ENCODE measurements at places on chromosomes 1 and 21.
A peak's percentile ranks its signal among the peaks of the same experiment; 100 is the strongest.

DNA sequence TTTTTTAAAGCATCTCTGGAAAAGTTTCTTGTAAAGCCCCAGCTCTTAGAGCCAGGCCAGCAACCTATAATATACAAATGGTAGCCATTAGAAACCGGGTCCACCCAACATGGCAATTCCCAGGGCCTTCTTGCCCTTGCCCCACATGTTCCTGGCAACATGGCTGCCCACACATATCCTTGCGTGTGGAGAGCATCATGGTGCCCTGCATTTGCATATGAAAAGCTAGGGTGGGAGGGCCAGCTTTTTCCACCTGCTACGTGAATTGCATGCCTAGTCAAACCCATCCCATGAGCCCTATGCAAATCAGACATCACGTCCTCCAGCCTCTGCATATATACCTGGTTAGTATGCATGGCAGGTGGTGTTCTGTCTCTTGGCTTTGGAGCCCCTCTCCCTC, 88.2 kb downstream of the RABGAP1L start:
- no peak for DNase-seq

DNA sequence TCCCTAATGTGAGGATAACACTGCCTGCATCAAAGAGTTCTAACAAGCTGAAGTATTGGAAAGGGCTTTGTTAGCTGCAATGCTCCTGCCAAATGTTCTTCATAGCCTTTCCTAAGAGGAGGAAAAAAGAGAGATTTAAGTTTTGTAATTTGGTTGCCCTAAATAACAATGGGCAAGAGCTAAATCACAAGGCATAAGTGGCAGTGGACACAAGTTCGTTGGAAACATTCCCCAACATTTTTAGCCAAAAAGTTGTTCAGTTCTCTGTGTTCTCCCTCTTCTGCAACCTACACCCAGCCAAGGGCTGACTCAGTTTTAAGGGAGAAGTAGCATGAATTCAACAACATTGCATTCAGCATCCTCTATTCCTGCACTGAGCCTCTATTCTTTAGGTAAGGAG, 2.6 kb upstream of the UQCRHL start:
- DNase-seq = no peak

GRCh38 chr1:205935869-205936268, 7.4 kb downstream of the SLC26A9 start:
- DNase-seq = no peak

DNA sequence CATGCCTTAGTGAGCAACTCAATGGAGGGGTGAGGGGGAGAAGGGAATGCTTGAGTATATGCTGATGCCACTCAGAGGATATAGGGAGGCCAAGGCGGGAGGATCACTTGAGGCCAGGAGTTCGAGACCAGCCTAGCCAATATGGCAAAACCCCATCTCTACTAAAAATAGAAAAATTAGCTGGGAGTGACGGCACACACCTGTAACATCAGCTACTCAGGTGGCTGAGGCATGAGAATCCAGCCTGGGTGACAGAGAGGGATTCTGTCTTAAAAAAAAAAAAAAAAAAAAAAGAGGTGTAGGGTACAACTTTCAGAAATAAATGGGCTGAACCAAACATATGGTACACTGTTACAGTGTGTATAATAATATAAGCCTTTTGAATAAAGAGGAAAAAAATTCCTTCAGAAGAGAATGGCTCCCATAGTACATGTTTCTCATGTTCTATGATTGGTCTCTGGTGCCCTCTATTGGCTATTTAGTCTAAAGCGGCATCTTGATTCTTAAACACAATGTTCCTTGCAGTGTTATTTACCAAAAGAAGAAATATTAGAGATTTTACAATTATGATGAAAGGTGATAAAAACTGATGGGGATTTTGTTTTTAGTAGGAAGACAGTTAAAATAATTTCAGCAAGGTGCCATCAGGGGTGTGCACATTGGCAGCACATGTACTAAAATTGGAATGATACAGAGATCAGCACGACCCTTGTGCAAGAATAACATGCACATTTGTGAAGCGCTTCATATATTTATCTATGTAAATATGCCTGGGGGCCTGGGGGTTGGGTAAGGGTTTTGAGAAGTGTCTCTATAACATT, 109.8 kb downstream of the PATJ start:
- DNase-seq = peak; percentile 44

DNA sequence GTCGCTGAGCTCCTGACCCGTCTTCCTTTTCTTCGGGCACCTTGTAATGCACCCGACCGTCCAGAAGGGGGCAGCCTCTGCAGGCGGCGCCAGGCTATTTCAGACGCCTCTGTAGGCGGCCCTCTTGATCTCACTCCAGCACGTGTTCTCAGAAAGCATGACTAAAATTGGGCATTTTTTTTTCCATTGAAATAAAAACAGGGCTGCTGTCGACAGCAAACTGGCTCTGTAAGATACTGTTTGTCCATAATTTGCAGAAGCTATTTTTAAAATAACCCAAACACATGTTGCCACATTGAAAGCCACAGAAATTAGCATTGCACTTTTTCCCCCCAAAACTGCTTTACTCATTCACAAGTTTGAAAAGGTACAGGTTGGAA, 78.0 kb downstream of the STUM start:
- DNase-seq = peak; percentile 86

DNA sequence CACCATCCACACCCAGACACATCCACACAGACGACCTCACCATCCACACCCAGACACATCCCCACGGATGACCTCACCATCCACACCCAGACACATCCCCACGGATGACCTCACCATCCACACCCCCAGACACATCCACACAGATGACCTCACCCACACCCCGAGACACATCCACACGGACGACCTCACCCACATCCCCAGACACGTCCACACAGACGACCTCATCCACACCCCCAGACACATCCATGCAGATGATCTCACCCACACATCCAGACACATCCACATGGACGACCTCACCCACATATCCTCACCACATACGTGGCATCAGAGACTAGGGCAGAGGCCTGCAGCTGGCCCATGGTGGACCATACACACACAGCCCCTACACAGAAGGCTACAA, 14.7 kb upstream of the FABP3 start:
- DNase-seq = peak; percentile 60

- no peak for DNase-seq
These were observed 38.0 kb downstream of the FOXO6 start for GRCh38 chr1:41399145-41399795.

DNA sequence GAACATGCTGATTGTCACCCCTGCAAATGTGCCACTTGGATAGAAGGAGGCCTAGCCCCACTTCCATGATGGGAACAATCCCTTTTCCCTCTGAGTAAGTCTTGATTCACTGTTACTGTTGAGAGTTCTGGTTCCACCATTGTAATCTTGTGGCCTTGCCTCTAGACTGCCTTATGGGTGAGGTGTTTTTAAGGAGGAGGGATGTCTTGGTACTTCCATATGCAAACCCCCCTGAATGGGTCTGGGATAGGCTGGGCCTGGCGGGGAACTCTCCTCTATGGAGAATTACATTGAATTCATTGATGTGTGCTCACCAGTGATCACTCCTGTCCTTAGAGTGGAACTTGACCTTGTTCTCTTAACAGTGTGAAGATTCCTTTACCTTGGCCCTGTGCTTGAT, 5.8 kb downstream of the GALNT2 start:
- DNase-seq = no peak

DNA sequence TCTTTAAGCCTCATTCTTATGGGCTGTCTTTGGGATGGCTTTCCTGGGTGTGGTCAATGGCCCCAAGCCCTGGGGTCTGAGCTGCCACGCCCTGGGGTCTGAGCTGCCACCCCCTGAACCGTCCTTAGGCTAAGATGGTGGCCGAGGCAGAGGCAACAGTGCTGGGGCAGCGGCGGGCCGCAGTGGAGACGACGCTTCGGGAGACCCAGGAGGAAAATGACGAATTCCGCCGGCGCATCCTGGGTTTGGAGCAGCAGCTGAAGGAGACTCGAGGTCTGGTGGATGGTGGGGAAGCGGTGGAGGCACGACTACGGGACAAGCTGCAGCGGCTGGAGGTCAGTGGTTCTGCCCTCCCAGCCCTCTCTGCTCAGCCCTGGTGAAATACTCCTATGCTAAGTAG, 10.3 kb upstream of the TUFT1 start:
- no peak for DNase-seq
